Activated CD4-positive, CD25-positive, alpha-beta regulatory T cell treated with anti-CD3 and anti-CD28 coated beads, Interleukin-2, amount 50 U/mL, for 16 hours (primary cell): ENCODE measurements at places on chromosomes 2 and 18.

GRCh38 chr2:127511917-127512316, 14.4 kb downstream of the IWS1 start:
- DNase-seq: no peak

DNA sequence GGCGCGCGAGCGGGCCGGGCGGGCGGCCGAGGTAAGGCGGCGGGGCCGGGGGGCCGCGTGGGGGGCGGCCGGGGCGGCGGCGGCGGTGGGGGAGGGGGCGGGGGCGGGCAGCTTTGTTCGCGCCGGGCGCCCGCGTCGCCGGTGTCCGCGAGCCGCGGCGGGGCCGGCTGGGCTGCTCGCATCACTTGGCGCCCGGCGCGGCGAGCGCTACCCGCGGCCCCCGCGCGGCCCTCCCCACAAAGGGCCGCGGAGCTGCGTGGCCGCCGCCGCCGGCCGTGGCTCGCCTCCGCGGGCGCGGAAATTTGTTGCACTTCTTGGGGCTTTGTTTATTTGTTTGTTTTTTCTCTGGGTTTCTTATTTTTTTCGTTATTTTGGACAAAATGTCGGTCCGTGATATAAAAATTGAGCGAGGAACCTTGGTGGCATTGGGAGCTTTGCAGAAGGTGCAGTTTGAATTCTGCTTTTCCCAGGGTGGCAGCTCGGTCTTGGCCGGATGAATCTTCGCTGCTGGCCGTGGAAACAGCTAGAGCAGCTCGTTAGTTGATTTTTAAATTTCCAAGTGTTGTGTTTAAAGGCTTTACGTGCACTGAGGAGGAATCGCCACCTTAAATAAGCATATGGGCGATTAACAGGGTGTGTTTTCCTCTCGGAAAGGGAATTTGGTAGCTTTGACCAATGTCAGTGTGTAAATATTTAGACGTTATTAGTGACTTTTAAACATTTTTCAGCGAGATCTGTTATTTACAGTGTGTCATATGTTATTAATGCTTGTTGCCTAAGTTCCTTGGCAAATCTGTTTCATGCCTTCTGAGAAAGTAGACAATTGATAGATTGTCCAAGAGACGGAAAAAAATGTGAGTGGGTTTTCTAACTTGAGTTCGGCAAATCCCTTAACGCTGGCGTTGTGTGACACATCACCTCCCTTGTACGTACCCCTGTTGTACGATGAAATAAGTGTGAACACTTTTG, 822 bp downstream of the UBE2E3 start:
- no peak for DNase-seq

DNA sequence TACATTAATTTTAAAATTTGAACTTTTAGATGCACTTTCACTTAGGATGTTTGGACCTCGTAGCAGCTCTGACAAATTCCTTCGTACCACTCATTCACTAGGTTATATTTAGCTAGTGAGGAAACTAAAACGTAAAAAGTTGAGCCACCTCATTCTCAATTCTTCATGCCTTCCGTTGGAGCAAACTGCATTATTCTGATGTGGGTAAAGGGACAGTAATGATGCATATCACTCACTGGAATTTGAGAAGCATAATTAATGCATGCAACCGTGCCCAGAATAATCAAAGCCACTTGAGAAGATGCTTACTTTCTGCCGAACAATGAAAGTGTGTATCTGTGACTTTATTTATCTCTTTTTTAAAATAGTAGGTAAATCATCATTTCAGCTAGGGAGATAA, 2.2 kb downstream of the CNOT9 start:
- no peak for DNase-seq

- no peak for DNase-seq
Observed at GRCh38 chr2:25597881-25598280, 75.5 kb downstream of the DTNB start.

DNA sequence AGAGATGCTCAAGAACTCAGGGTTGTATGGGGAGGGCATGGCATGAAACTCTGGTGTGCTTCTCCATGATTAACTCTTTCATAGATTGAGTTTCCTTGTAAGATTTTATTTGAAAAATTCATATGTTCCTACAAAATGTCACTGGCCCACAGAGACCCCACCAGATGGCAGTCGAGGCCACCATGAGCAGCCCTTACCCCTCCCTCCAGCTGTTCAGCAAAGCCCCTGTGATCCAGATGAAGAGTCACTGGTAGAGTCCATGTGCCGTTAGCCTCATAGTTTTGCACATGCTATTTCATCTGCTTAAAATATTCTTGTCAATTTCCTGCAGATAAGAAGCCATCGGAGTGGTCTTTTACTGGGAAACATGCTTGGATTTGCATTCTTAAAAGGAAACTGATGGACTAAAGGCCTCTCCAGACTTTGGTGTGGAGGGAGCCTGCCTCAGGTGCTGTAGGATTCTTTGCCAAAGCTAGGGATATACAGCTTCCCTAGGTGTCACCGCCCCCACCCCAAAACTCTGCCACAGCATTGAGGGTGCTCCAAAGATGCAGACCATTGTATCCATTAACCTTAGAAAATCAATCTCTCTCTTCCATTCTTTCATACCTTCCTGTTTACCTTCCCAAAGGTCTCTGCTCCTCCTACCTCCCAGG, 18.8 kb downstream of the ZNF385B start:
- DNase-seq: no peak

DNA sequence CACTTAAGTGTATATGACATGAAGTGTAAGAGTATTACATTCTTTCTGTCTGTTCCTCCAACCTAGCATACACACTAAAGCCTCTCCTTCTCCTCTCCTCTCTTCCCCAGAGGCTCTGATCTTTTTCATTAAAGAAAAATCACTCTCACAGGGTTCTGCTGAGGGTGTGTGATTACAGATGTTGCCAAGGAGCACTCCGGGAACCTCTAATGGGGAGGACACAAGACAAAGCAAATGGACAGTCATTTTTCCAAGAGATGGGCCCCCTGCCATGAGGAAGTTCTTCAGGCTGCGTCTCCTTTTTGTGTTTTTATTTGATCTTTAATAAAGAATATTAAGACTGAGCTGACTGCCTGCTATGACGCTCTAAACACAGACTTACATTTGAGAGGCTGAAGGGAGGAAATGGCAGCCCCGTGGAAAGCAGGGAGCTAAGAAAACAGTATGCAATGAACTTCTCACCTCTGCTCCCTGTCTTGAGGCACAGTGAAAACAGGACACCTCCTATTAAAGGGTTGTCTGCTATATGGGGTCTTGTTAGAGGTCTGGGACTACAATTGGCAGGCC, 578.1 kb downstream of the PIK3C3 start:
- no peak for DNase-seq

DNA sequence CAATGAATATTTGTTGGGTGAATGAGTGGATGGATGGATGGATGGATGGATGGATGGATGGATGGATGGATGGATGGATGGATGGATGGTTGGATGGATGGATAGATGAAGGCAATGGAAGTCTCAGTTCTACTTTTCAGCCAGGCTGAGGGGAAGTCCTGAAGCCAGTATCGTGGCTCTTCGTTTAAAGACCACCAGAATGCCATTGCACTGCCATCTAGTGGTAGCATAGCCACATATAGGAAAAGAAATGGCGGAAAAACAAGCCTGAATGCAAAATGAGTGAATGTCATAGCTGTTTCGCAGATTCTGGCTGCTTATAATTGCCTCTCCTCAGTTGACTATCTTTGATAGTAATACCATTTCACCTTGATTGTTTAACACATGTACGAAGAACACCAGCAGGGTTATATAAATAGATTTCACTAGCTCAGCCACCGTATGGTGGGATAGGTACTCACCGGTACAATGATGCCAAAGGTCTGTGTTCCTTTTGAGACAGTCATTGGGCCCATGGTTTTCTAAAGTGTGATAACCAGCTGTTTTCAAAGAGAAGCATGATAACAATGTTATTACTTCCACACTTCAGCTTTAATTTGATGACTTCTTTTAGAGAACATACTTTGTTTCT, 62.3 kb upstream of the GREB1L start:
- DNase-seq: peak; percentile 22

DNA sequence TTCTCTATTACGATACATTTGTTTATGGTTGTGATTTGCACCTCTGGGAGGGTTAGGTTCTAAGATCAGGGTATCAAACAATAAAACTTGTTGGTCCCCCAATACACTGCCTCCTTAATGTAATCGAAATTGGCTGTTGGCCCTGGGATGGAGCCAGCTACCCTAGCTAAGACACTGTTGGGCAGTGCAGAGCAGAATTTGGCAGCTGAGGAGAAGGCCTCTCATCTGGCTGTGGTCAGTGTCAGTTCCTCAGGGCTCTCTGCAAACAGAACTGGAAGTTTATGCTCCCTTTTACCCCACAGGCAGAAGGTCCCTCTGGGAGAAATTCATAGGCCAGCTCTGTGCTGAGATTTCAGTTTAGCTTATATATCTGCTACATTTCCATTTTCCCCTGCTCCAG, 8.6 kb upstream of the HAAO start:
- no peak for DNase-seq

GRCh38 chr2:109271920-109272319, 142.9 kb downstream of the SH3RF3 start:
- DNase-seq: no peak

- DNase-seq: no peak
Observed at GRCh38 chr2:71576541-71576940, 123.2 kb downstream of the DYSF start.

DNA sequence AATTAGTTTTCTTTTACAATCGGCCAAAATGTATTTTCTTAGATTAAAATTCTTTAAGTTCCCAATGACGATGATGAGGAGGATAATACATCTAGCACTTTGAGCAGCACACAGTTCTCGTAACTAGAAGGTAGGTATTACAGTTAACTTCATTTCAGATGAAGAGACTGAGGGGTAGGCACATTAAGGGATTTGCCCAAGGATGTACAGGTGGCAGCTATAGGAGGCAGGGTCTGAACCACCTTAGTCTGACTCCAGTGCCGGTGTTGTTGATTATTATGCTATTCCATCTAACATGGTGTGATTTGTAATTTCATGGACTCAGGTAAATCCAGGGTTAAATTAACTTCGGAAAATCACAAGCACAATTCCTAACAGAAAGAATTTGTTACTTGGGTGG, 1.1 kb downstream of the CD28 start:
- DNase-seq: no peak

DNA sequence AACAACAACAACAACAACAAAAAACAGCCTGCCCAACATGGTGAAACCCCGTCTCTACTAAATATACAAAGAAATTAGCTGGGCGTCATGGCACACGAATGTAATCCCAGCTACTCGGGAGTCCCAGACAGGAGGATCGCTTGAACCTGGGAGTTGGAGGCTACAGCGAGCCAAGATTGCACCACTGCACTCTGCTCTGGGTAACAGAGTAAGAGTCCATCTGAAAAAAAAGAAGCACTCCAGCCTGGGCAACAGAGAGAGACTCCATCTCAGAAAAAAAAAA, 344.1 kb upstream of the PLGLB2 start:
- DNase-seq: no peak

DNA sequence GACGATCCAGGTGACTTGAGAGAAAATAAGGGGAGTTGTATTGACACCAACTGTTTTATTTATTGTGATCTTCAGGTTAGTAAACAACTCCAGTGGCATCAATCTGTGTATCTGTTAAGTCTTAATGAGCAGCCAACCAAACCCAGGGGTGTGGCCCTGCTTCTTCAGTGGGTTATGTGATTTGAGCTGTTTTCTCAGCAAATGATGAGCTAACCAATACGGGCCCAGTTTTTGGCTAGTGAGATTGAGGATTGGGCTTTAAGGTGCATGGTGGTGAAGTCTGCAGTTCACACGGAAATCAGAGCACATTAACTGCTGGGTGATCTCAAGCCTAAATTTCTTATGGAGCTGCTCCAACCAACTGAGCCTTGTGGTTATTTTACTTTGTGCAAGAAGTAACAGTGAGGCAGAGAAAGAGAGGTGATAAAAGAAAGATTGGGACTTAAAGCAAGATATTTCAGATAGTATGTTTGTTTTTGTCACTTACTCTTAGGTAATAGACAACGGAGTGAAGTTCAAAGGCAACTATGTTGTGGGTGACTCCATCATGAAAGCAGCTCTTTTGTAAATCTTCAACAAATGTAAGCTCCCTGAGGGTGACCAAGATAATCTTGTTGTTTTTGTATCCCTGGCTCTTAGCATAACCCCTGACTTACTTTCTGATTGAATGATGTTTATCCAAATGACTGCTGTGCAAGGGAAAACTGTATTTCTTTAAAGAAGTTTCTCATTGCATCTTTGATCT, 2.4 kb downstream of the MTCL1 start:
- DNase-seq: no peak

DNA sequence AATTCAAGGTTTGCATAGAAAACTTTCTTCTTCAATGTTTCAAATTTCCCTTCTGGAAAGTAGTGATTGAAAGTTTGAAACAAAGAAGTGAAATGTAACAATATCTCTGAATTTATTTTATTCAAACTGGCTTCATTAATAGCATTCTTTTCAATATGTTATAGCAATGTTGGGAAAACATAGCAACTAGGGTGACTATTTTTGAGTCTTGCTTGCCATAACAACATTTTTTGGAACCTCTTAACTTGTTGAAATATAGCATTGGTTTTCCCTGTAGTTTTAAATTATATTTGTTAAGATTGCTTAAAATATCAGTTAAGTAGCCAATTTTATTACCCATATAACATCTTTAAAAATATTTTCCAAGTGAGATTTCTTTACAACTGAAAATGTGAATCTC, 141.7 kb upstream of the OSR1 start:
- DNase-seq: no peak

GRCh38 chr2:163541943-163542342, 193.9 kb downstream of the FIGN start:
- DNase-seq: no peak

DNA sequence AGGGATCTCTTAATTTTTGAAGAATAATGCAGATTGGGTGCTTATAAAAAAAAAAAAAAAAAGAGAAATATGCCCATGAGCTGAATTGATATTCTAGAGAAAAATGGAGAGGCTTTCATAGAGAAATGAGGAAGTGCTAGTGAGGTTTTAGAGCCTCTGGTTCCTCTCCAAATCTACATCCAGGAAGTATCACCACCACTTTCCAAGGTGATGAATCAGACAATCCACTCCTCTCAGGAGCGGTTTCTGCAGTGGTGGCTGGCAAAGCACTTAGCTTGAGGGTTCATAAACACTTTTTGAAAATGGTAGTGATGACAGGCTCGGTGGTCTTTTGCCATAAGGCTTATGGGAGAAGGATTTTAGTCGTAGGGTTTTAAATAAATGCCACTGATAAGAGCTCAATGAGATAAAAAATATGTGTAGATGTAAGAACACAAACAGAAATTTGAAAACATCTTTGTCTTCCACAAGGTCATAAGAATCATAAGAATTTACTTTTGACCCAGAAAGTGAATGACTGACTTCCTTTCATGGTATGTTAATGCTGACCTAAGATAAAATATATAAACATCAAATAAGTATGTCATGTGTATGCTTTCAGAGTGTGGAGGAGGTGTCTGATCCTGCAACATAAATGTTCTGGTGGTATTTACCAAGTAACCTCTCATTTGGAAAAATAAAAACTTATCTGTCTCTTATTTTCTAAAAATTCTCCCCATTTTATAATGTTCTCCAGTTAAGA, 42.1 kb upstream of the DSG1 start:
- DNase-seq: no peak
